HTR-8/SVneo (cell line): ENCODE measurements at places on chromosomes 5 and 9.

- no peak for DNase-seq
Measured at GRCh38 chr9:133579601-133580418, 29.4 kb downstream of the FAM163B start.

GRCh38 chr5:83397658-83398057 is 73.9 kb upstream of the VCAN start:
- no peak for DNase-seq

- no peak for DNase-seq
Measured at GRCh38 chr9:19036611-19037010, 3.6 kb upstream of the SAXO1 start.

GRCh38 chr5:172659909-172660628 is 19.0 kb downstream of the NEURL1B start:
- peak; percentile 89 for DNase-seq

DNA sequence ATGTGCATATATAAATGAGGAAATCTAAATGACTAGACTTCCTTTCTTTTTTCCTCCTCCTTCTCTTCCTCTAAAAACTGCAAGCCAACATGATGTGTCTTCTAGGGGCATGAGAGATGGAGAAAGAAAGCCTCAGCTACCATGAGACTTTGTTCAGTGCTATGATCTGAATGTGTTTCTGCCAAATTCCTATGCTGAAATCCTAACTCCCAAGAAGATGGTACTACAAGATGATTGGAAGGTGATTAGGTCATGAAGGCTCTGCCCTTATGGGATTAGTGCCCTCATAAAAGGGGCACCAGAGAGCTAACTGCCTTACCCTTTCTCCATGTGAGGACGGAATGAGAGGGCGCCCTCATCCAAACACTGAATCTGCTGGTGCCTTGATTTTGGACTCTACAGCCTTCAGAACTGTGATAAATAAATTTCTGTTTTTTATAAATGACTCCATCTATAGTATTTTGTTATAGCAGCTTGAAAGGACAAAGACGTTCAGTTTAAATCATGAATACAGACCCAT is 72.2 kb upstream of the IL6ST start:
- no peak for DNase-seq

DNA sequence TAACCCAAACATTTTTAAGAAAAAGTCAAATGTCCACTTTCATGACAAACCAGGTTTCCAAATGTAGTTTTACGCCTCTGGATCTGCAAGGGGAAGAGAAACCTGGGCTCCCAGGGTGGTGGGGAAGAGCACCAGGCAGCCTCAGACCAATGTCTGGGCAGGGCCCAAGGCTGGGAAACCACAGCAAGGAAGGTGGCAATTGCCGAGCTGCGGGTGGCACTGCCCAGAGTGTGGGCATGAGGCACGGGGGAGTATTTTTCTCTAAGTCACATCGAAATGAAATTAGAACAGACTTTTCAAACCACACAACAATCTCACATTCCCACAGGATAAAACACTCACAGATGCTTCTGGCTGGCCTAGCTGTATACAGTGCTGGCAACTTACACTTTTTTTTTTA is 32.6 kb upstream of the RASGEF1C start:
- DNase-seq = no peak

DNA sequence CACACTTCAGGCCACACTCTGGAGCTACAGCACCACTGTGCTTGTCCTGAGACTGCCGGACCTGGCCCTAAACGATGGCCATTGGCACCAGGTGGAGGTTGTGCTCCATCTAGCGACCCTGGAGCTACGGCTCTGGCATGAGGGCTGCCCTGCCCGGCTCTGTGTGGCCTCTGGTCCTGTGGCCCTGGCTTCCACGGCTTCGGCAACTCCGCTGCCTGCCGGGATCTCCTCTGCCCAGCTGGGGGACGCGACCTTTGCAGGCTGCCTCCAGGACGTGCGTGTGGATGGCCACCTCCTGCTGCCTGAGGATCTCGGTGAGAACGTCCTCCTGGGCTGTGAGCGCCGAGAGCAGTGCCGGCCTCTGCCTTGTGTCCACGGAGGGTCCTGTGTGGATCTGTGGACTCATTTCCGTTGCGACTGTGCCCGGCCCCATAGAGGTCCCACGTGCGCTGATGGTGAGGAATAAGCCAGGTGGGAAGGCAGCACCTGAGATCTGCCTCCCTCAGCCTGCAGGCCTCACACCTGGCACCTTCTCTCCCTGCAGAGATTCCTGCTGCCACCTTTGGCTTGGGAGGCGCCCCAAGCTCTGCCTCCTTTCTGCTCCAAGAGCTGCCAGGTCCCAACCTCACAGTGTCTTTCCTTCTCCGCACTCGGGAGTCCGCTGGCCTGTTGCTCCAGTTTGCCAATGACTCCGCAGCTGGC is 14.7 kb downstream of the CRB2 start:
- DNase-seq = no peak
